ENCODE measurements at places on chromosomes 2 and 18.

DNA sequence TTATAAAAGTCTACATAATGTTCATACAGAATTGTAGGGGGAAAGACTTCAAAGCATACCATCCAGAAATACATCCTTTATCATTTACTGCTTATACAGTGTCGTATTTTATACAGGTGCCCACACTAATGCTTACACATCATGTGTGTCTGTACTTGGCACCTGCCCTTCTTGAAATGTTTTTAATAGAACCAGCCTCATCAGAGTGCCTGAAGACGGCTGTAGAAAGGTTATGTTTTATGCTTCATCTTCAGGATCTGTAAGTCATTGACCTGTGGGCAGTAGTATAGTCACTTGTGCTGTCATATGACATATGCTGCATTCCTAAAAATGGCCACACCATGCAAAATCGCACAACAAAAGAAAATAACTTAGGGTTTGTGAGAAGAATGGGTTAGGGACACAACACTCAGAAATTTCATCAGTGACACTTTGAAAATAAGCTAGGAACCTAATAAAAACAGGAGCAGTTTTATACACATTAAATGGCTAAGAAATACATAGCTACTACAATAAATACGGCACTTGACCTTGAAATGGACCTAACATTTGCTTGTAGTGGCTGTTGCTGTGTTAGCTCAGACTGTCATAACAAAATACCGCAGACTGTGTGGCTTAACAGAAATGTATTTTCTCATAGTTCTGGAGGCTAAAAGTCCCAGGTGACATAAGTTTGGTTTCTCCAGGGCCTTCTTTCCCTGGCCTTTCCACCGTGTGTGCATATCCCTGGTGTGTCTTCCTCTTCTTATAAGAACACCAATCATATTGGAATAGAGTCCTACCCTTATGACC lies 112.6 kb downstream of the CERS6 start:
- no peak for DNase-seq

DNA sequence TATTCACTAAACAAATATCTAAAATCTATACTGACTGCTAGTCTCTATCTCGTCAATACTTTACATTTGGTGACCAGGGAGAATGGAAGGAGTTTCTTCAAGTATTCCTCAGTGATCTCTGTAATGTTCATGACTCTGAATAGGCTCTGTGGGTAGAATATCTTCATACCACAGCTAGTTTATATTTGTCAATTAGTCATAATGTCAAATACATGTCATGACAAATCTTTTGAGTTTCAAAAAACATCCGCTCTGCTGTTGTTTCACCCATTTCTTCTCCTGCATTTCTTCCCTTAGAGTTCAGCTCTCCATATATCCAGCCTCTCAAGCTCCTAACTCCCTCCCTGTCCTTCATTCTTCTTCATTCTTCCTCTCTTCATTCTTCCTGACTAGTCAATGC lies 206.5 kb upstream of the FANCL start:
- DNase-seq, result no peak

DNA sequence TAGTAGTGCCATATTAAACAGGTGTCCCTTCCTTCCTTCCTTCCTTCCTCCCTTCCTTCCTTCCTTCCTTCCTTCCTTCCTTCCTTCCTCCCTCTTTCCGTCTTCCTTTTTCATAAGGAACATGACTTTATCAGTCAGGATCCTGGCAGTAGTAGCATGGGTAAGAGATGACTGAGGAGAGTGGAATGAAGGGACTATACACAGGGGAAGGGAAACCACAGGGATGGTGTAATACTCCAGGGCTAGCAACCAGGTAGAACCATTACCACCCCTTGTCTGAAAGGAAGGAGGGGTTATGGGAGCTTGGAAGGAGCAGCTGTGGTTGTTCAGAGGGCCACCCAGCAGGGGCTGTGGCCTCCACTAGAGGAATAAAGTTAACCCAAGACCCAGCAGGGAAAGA lies 23.2 kb upstream of the KDM3A start:
- no peak for DNase-seq

DNA sequence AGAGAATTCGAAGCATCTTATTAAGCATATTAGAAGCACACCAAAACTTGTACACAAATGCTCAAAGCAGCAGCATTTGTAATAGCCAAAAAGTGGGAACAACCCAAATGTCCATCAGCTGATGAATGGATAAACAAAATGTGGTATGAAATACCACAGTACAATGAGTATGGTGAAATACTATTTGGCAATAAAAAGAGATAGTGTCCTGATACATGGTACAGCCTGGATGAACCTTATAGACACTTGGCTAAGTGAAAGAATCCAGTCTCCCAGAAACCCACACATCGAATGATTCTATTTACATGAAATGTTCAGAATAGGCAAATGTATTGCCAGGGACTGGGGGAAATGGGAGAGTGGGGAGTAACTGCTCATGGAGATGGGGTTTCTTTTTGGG lies 3.0 kb downstream of the SPATA3 start:
- no peak for DNase-seq

DNA sequence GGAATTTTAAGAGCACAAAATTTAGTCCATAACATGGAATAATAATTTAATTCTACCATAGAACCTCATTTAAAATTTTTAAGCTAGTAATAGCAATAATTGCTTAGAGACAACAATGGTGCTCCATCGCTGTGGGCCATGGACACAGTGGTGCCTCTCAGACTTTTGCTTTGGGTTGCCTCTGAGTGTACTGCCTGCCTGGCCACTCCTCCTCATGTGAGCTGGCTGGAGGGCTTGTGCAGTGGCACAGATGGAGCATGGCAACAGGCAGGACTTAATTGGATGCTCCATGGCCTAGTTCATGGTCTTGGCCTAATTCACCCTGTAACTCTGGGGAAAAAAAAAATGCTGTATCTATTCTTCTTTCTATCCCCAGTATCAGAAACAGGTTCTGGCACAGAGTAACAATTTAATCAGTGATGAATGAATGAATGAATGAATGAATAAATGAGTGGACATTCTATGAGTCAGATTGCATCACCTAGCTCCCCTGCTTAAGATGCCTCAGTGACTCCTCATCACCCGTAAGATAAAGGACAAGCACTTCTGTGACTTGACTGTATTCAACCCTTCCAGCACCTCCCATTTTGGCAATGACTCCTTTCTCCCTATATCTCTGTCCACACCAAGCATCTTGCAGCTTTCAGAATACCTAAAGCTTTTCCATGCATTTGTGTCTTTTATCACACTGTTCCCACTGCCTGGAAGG lies 211.8 kb upstream of the SLC14A2 start:
- DNase-seq, result no peak

DNA sequence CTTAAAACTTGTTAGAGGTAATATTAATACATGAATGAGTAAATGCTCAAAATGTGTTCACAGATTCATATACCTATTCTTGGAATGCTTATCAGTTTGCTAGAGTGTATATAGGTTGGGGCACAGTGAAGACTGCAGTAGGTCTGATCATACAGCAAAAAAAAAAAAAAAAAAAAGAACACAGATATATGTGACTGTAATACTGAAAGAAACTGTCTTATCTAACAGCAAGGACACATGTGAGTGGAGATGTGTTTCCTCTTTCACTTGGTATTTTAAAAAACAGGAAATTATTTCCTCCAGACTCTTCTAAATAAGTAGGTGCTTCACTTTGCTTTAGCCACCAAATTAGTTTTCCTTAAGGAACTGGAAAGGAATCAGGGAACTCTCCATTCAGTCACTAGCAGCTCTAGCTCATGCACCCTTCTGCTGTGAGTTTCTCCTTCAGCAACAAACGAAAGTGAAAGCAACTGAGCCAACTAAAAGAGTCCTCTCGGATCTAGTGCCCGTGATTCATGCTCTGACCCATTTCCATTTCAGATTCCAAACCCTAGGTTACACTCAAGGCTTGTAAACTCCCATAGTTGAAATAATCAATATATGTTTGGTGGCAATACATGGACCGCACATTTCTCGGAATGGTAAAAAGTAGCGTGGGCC lies 98.5 kb downstream of the DSEL start:
- DNase-seq, result no peak

- DNase-seq, result no peak
Measured at GRCh38 chr2:158366342-158366741, 90.2 kb downstream of the CCDC148 start.

- DNase-seq, result no peak
Measured at GRCh38 chr2:3154146-3154545, 223.5 kb downstream of the EIPR1 start.

DNA sequence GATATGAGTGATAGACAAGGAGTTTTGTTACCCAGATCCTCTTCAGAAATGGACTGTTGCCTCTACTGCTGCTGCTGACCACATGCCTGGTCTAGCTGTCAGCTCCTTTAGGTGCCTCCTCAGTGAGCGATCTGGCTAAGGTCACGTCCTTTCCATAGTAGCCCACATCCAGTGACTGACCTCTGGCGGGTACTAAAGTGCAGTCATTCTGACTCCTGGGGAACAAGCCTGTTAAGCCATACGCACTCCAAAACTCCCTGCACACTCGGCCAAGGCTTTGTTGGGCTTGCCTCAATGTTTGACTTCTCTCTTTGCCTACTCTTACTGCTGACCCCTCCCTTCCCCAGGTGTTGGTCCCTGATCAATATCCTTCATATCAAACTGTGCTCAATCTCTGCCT lies 685.2 kb downstream of the IRS1 start:
- DNase-seq, result no peak

DNA sequence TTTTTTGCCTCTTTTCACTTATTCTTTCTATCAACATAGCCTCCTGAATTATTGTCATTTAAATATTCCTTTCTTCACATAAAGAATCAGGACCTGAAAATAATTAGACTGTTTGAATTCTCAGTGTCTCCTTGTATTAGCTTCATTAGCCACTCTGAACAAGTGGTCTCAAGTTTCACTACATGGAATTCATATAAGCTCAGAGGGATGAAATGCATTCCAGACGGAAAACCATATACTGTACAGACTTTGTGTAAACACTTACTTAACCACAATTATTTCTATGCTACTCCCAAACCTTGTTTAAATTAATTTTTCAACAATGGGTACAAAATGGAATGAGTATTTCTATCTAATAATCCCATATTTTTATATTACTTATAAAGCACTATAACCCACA lies 53.4 kb downstream of the CHN1 start:
- DNase-seq, result no peak

- DNase-seq, result no peak
Measured at GRCh38 chr2:103364177-103364576, 602.3 kb downstream of the TMEM182 start.

- no peak for DNase-seq
Measured at GRCh38 chr2:119197126-119197405, 26.6 kb upstream of the STEAP3 start.

GRCh38 chr2:225636558-225636957 lies 237.0 kb downstream of the NYAP2 start:
- DNase-seq, result no peak

GRCh38 chr2:183630964-183631363 lies 506.7 kb downstream of the NUP35 start:
- no peak for DNase-seq

DNA sequence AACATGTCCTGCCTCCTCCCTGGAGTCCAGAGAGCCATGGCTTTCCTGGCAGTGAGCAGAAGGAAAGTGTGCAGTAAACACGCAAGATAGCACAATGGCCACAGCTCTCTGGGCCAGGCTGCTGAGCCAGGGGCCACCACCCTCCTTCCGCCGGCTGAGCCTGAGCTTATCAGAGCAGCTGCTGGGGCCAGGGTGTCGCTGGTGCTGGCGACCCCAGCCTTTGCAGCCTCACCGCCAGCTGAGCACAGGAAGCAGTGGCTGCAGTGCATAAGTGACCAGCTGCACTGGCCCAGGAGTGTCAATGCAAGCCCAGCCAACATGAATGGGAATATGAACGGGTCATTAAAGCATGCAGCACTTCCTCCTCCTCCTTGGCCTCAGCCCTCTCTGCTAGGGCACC lies 172.0 kb downstream of the ZFP36L2 start:
- no peak for DNase-seq

GRCh38 chr2:233354971-233355574 lies 779 bp downstream of the DGKD start:
- no peak for DNase-seq

- DNase-seq, result no peak
Measured at GRCh38 chr2:598058-598802, 79.0 kb downstream of the TMEM18 start.

GRCh38 chr2:7013471-7014160 lies 96.4 kb downstream of the RNF144A start:
- no peak for DNase-seq

DNA sequence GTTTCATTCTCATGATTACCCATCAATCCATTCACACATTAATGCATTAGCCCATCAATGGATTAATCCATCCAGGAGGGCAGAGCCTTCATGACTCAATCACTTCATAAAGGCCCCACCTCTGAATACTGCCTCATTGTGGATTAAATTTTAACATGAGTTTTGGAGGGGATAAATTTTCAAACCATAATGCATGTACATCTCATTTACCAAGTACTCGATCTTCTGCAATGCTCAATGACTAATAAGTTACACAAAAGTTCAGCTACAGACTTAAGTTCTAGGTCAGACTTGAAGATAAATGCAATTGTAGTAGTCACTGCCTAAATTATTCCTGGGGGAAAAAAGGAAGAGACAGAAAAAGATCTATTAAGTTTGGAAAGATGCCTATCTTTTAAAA lies 120.0 kb upstream of the OSR1 start:
- DNase-seq, result no peak

- DNase-seq, result no peak
Measured at GRCh38 chr2:239391286-239392071, 9.3 kb downstream of the HDAC4 start.

- DNase-seq, result peak; percentile 37
Measured at GRCh38 chr2:10079266-10079869, 843 bp downstream of the CYS1 start.

- DNase-seq, result no peak
Measured at GRCh38 chr2:11856095-11856494, 109.7 kb downstream of the LPIN1 start.

- DNase-seq, result no peak
Measured at GRCh38 chr2:179558010-179558934, 293.6 kb upstream of the SESTD1 start.

All from substantia nigra (tissue), 51 donors.